ENCODE measurements at places on chromosomes 1 and 21. TPM values are rescaled to one million over a fixed set of nuclear protein-coding genes. Genes with fewer than 3 reads are reported as not detected.

PADI2 gene
- not detected for total RNA-seq

CFHR1 gene
- 0.48 TPM for total RNA-seq

FCGR3A gene
- not detected for total RNA-seq

NUDT4B gene
- 131 TPM for total RNA-seq

DPH5 gene
- total RNA-seq: 21.9 TPM

DUSP12 gene
- 20.9 TPM for total RNA-seq

MYBPH gene
- total RNA-seq: not detected

S100A8 gene
- total RNA-seq: not detected

ALPL gene
- total RNA-seq: 0.33 TPM

C1orf56 gene
- 2.5 TPM for total RNA-seq

SGIP1 gene
- total RNA-seq: 22.1 TPM

PPP1R8 gene
- 54.3 TPM for total RNA-seq

SPRR5 gene
- total RNA-seq: not detected

EFNA4 gene
- 12.7 TPM for total RNA-seq

MX2 gene
- 0.98 TPM for total RNA-seq

NBPF4 gene
- total RNA-seq: not detected

CLIC6 gene
- not detected for total RNA-seq

OR10Z1 gene
- total RNA-seq: not detected
